GM03348 (cell line): ENCODE measurements at places on chromosomes 3 and 15.

GRCh38 chr3:156317462-156318074, 197.2 kb downstream of the KCNAB1 start:
- DNase-seq: peak; percentile 17

DNA sequence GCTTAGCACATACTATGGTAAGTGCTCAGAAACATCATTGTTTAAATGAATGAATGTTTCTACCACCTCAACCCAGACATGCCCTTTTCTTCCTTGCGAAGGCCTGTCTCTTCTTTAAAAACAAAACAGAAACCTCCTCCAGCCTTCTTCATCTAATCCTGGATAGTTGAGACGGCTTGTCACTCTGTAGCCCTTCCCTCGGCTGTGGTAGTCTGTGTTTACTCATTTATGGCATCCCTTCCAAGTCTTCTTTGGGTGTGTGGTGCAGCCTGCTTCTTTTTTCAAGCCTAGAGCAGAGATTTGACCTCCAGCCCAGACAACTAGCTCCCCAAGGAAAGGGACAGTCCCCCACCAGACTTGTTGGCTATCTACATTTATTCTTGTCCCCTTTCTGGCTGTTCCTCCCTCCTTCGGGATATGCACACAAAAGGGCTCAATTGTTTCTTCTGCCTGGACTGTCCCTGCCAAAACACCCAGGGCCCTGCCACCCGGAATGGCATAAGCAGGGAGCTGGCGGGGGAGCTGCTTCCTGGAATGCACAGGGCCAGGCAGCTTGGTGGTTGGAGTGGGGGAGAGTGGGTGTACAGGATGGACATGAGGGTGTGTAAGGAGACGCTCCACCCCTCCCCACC, 67.8 kb downstream of the ITGA11 start:
- DNase-seq: peak; percentile 48

- no peak for DNase-seq
These were observed 64.2 kb downstream of the CYFIP1 start for GRCh38 chr15:22915866-22916515.

DNA sequence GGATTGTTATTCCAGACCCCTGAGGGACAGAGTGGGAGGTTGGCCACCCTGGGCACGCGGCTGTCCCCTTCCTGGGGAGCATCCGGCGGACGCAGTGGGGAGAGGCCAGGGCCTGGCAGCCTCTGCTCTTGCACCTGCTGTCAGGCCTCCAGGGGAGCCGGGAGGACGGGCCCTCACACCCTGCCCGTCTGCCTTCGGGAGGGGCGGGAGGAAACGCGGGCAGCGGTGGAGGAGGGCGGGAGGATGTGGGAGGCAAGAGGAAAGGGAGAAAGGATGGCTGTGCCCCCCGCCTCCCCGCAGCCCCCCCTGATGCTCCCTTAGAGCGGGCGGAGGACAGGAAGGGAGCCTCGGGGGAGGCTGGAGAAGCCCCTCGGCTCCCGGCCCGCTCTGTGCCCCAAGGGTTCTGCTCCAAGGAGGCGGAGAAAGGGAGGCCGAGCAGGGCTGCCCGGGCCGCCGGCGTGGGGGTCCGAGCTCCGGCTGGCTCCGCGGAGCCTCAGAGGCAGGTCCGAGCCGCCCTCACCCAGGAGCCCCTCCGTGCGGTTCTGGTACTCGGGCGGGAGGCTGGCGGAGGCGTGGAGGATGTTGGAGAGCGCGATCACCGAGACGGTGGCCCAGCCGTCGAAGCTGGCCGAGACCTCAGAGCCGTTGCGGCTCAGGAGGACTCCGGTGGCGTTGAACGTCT, 40.9 kb downstream of the MUC20 start:
- DNase-seq: no peak

GRCh38 chr15:101431748-101432147, 57.8 kb downstream of the PCSK6 start:
- no peak for DNase-seq

- no peak for DNase-seq
These were observed 82.5 kb downstream of the XXYLT1 start for GRCh38 chr3:195188426-195188927.

DNA sequence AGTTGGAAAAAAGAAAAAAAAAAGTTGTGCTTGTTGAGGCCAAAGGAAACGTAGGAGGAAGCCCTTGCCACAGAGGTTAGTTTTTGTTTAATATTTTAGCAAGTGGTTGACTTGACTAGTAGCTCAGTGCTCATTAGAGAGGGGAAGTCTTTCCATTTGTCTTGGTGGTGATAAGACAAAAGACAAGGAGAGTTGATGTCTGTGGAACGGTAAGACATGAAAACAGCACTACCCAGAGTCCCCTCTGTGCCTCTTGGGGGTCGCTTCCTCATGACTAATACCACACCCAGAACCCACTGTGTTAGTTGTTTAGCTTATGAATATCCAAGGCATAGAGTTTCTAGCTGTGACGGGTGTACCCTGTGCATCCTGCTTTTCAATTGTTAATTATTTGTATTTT, 211.4 kb downstream of the ITPR1 start:
- DNase-seq: no peak

- no peak for DNase-seq
These were observed 148.4 kb downstream of the C3orf38 start for GRCh38 chr3:88298189-88298588.

DNA sequence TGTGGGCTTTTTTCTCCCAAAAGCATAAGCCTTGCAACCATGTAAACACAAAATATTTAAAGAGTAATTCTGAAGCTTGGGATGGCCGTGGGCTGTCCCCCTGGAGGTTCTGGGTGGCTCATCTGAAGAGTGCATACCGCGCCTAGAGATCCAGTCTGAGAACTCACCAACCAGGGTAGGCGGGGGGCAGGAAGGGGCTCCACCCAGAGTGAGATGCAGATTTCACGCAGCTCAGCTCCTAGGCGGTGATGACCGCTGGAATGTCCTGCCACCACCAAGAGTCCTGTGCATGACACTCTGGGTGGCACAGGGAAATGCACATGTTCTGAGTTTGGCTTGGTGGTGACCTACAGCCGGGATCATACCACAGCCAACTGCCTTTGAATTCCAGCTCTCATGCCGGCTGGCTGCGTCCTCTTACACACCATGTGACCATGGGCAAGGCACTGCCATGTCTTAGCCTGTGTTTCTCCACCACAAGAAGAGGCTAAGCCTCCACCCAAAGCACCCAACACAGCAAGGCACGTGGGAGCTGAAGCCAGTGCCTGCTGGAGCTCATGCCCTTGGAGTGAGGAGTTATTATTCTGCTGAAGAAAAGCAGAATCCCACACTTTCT, 125.1 kb upstream of the IQSEC1 start:
- no peak for DNase-seq

- no peak for DNase-seq
These were observed 229.9 kb upstream of the GADL1 start for GRCh38 chr3:31124373-31124772.

DNA sequence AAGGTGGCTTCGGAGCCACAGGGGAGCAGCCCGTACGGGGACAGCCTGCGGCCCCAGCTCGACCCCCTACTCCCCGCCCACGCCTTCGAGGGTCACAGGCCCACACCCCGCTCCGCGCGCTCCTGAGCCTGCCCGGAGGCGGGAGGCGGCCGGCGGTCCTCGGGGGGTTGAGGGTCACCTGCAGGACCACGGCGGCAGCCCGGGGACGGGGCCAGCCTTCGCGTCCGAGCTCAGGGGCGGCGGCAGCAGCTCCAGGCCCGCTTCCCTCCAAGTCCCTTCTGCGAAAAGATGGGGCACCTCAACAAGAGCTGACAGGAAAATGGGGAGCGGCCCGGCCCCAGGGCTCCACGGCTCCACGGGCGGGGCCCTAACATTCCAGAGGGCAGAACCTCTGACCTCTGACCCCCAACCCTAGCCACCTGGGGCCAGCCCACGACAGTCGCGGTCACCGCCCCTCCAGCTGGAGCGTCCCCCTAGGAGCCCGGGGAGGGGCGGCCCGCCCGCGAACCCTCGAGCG, 428 bp downstream of the LYSMD4 start:
- DNase-seq: peak; percentile 27

DNA sequence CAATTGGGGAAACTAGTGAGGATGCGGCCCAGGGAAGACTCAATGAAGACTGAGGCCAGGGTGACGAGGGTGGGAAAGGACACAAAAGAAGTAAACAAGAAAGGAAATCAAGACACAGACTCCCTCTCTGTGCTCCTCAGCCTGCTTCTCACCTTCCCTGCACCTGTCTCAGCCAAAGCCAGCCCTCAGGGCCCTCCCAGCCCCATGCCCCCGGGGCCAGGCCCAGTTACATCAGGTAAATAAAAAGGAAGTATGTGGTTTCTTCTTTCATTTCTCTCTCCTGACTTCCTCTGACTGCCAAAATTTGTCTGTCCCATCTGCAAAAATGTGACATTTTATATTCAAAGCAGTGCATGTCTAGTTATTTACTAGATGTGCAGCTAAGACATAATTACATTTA, 328.0 kb downstream of the UACA start:
- DNase-seq: no peak

DNA sequence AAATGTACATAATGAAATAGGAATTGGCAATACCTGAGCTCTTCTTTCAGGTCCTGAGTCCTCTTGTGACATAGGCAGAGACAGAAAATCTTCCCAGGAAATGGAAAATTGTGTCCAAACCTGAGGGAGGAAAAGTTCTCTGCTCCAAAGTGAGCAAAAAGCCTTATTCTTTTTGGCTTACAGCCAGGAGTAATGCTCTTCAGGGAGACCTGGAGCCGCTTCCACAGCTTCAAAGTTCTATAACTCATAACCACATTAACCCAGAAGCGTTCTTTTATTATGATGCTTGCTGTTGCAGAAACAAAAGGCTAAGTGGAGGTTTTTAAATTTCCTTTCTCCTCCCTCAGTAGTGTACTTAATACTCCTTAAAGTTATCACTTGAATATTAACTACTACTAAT, 633 bp downstream of the IGSF10 start:
- peak; percentile 46 for DNase-seq

- DNase-seq: no peak
These were observed 154.4 kb downstream of the RPLP1 start for GRCh38 chr15:69606921-69607500.

DNA sequence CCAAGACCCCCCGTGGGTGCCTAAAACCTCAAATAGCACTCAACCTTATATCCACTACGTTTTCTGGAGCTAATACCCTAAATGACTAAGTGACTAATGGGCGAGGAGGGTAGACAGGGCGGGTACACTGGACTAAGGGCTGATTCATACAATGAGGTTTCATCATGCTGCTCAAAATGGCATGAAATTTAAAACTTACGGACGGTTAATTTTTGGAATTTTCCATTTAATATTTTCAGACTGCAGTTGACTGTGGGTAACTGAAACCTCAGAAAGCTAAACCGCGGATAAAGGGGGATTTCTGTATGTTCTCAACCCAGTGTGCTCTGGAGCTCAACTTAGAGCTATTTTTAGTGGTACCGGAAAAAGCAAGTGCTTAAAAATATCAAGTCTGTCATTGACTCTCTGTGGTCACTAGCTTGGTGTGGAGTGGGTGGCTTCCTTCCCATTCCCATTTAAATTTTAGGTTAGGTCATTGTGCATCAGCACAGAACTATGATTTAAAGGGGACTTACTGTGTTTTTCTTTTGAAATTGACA, 72.9 kb downstream of the LRRC28 start:
- peak; percentile 76 for DNase-seq

DNA sequence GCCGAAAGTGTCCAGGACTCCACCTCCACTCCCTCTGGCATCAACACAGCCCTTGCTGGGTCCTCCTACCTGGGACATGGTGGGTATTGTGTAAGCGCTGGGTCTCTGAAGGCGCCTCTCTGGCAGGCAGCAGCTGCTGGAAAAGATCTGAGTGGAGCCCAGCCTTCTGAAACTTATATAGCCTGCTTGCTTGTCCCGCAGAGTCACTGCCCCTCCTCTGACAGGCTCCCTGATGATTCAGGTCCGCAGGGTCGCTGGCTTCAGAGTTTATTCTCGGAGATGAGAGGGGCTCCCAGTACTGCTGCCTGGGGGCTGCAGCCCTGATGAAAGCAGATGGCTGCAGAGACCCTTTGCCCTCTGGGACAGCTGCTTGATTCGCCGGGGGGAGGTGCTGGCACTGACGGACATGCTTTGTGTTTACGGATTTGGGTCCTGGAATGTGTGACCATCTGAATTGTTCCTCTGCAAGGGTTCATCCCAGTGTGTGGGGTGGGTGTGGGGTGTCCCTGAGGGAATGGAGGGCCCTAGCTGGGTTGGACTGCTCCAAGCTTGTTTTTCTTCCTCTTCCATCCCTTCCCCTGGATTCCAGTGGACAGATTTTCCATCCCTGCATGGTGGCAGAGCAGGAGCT, at the start of gene MUSTN1:
TSS of gene MUSTN1 (minus strand) at position 149 of the 631 bp plus-strand sequence. CDS start at position 78, 71 bp downstream.
- no peak for DNase-seq

- DNase-seq: peak; percentile 72
These were observed 72.3 kb downstream of the TAMM41 start for GRCh38 chr3:11774296-11774877.
